ENCODE measurements at places on chromosomes 3 and 15.

DNA sequence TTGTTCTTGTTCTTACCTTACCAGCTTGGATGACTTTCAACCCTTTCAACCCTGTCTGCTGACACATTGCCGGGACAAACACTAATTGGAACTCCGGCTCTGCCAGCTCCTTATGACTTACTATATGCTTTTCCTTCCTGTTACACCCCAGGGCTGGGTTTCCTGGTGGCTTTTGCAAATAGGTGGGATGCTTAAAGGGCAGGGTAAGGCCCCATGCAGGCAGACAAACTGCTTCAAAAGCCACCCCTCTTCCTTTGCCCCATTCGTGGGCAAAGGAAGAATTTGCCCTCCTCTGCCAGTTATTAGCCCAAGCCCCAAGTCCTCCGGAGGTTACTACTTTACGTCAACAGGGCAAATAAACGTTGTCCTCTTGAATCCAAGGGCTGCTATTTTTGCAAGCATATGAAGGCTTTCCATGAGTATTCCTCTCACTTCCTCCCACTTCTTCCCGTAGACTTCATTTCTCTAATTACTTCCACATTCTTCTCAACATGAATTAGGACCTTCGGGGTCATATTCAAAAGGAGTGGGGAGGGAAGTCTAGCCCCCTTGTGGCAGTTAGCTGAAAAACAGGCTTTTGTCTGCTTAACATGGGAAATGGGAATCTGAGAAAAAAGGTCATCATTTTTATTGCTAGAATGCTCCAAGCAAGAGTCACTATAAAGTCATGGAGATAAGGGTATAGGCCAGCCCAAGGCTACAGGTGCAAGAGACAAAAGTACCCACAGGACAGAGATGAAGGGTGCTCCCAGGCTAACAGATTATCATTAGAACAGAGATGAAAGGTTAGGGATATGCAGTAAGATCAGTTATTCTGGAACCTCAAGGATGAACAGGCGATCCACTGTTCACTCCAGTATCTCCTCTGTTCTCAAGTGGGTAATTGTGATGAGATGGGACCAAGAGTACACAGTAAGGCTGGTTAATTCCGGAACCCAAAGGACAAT lies 56.3 kb upstream of the FSTL1 start:
- no peak for DNase-seq

DNA sequence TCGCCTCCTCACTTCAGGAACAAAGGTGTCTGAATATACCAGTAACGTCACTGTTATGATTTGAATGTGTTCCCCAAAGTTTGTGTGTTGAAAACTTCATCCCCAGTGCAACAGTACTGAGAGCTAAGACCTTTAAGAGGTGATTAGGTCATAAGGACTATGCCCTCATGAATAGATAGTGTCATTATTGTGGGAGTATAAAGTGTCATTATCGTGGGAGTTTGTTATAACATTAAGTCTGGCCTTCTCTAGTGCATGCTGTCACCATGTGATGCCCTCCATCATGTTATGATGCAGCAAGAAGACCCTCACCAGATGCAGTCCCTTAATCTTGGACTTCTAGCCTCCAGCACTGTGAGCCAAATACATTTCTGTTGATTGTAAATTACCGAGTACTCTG lies 53.7 kb upstream of the TLE3 start:
- no peak for DNase-seq

- DNase-seq = no peak
Measured at GRCh38 chr3:81378552-81379293, 382.7 kb downstream of the GBE1 start.

DNA sequence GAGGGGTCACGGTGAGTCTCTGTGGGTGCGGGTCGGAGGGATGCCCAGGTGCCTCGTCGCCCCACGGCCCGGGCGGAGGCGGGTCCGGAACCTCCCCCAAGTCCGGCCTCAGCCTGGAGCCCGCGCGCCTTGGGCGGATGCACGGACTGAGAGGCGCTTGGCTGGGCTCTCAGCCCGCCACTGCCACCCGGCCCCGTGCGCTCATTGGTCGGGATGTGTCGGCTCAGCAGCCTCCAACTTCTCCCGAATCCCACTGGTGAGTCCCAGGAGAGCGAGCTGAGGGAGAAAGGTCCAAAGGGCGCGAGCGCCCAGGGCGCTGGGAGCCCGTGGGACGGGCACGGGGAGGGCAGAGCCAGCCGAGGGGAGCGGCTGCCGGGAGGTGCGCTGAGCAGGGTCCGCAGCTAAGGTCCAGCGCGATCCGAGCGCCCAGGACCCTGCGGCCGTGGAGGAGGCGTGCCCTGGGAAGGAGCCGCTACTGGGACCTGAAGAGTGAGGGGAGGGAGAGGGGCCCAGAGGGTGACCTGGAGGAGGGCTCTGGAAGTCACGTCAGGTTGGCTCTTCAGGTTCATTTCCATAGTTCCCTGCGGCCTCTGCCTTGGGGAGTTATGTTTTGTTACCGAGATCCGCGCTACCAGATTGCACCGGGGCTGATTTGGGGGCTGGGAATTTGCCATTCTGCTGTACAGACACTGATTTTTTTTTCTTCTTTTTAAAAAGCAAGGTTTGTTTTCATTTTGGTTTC lies at the start of gene MME:
MME (plus strand) TSS at position 574 of the 742 bp plus-strand sequence. CDS start 3,849 bp downstream, outside the sequence.
- DNase-seq = no peak

- DNase-seq = no peak
Measured at GRCh38 chr3:98900265-98901118, 1.0 kb downstream of the DCBLD2 start.

DNA sequence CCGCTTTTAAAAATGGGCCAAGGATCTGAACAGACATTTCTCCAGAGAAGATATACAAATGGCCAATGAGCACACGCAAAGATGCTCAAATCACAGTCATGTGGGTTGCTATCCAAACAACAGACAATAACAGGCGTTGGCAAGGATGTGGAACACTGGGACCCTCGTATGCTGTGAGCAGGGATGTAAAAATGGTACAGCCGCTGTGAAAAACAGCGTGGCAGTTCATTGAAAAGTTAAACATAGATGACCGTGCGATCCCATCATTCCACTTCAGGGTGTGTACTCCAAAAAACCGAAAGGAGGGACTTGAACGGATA lies 6.7 kb upstream of the LRRC15 start:
- no peak for DNase-seq

DNA sequence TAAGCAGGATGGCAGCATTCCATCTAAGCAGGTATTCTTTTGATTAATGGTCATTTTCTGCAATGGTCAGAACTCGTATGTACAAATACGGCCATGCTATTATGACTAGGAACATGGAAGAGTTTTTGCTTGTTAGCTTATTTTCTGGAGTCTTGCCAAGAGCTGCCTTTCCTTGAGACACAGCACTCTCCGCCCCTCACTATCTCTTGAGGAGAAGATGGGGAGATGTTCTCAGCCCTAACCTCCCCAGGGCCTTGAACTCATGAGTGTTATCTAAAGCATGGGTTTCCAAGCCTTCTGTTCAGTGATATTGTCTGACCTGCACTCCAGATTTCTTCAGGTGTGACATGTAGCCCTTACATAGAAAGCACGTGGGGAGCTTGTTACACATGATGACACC lies 65.9 kb upstream of the ACTC1 start:
- DNase-seq = no peak

DNA sequence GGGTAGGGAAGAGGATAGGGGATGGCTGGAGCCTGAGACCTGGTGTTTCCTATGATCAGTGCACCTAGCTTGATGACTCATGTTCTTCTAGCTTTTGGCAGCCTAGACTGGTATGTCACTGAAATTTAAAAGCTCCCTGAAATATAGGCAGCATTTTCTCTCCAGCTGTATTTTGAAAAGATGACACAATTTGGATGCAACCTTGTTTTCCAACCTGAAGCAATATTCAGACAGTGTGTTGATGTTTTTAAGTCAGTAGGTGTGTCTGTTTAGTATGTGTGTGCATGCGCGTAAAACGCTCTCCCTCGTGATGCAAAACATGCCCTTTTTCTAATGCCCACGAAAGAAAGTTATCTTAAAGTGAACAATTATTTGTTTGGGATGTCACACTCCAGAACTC lies 58.5 kb downstream of the RPL22L1 start:
- DNase-seq = no peak

DNA sequence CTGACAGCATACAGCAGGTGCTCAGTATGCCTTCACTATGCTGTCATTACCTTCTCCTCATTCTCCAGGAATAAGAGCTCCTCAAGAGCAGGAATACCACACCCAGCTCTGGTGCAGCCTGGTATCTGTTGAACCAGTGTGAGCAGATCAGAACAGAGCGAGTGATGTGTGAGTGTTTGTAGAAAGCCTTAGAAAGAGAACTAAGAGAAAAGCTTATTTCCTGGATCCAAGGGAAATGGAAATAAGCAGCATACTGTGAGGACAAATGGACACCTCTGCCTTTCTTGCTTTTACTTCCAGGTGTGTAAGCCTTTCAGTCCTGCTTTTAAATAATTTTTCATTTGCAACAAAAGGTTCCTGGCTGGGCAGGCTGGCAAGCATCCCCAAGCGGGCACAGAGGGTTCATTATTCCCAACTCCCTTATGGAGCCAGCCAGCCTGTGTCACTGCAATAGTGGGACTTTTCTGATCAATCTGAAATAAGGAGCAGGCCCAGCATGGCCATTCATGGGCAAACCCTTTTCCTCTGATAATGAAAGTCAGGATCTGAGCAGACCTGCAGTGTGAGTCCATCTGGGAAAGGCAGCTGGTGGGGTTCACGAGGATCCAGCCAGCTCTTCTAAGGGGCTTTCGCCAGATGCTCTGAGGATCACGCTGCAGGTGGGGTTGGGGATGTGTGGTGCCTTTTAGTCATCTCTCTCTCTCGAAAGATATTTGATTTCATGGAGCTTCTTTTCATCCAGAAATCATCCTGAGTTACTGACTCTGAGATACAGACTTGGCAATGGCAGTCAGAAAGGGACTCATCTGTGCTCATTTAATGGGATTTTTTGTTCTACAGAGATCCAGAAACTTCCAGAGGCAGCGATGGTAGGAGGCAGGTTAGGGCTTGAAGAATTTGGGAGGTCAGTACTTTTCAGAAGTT lies 594.9 kb upstream of the CFAP20DC start:
- no peak for DNase-seq

- no peak for DNase-seq
Measured at GRCh38 chr15:68315495-68316031, 38.0 kb downstream of the FEM1B start.

- no peak for DNase-seq
Measured at GRCh38 chr3:44883213-44883955, 9.0 kb downstream of the TGM4 start.

GRCh38 chr3:9347081-9347480 lies 15.8 kb upstream of the THUMPD3 start:
- DNase-seq = no peak

GRCh38 chr3:39780352-39780751 lies 29.1 kb upstream of the MYRIP start:
- no peak for DNase-seq

- DNase-seq = no peak
Measured at GRCh38 chr3:45551214-45552010, 43.1 kb upstream of the LIMD1 start.

- no peak for DNase-seq
Measured at GRCh38 chr3:46876313-46877300, 914 bp upstream of the PTH1R start.

DNA sequence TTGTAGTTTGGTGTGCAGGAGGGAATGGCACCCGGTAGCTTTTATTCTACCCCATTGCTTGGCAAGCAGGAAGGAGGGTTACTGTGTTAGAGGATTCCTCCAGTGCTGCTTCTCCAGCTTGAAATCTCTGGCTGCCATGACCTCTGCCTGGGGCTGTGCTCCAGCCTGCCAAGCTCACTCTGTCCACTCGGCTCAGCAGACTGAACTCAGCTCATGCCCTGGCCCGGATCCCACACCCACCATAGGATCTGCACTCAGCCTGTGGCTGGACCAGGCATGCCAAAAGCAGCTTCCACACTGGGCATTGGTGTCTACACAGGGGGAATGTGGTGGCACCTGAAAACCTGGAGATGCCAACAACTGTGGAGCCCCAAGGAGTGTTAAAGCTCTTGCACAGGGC lies 26.3 kb downstream of the CLDN16 start:
- no peak for DNase-seq

GRCh38 chr3:71466483-71466882 lies 117.0 kb downstream of the FOXP1 start:
- no peak for DNase-seq

GRCh38 chr15:67076147-67076843 lies 10.9 kb downstream of the SMAD3 start:
- DNase-seq = no peak

- DNase-seq = no peak
Measured at GRCh38 chr3:21564531-21564930, 186.5 kb downstream of the ZNF385D start.

GRCh38 chr3:112654979-112655378 lies 14.0 kb upstream of the CCDC80 start:
- no peak for DNase-seq

DNA sequence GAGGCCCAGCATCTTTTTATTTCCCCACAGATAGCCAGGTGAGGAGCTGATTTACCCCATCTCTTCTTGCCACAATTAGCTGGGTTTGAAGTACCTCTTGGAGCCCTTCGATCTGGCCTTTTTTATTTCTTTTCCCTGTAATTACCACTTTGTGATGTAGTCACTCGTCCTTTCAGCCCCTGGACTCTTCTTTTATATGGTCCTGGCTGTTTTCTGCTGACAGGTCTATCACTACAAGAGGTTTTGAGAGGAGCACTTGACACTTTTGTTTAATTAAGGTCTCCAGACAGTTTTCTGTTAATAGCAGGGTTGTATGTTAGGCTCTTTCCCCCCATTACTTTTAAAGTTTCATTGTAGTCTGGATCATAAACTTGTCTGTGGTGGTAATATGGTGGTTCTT lies 11.8 kb downstream of the ATXN7 start:
- DNase-seq = no peak

DNA sequence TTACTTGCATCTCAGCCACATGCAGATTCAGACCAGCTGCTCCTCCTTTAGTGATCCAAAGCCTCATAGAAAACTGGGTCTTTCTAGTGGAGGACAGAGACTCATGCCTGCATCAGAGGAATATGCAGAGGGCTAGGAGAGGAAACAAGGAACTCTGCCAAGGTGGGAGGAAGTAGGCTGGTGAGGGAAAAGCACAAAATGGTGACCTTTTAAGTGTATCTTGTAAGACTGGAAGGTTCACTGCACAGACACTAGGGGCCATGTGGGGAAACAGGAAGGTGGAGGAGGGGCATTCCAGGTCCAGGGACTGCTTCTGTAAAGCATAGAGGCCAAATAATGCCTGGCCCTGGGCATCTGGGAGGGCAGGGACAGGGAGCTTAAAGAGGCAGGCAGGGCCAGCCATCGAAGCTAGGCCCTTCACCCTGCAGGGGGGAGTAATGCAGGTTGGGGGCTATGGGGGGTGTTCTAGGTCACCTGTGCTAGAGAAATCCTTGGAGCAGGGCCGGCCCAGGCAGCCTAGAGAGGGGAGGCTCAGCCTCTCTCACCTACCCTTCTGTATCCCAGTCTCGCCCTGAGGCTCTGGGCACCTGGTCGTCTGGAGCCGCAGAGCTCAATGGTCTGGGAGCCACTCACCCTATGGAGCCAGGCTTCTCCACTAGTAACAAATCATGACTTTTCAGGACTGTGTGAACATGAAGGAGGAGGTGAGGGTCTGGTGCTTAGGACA lies 117.7 kb downstream of the DNAJB8 start:
- no peak for DNase-seq
